ENCODE measurements at places on chromosomes 12 and 14.
A peak's percentile ranks its signal among the peaks of the same experiment; 100 is the strongest.

GRCh38 chr14:61652526-61653262, 42.6 kb upstream of the HIF1A start:
- DNase-seq: no peak

DNA sequence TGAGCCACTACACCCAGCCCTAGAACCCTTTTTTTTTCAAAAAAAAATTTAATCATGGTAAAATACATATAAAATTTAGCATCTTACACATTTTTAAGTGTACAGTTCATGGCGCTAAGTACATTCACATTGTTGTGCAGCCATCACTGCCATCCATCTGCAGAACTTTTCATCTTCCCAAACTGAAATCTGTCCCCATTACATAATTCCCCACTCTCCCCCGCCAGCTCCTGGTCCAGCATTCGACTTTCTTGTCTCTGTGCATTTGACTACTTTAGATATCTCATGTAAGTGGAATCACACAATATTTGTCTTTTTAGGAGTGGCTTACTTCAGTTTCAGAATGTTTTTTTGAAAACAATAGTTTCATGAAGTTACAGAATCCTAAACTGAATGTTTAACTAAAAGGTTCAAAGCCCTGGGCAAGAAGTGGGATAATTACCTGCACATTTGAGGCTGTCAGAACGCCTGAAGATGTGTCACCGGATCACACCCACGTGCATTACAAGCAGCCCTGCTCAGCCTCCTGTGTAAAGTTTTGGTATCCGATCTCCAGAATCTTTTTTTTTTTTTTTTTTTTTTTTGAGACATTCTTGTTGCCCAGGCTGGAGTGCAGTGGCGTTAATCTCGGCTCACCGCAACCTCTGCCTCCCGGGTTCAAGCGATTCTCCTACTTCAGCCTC, 12.7 kb downstream of the EML1 start:
- no peak for DNase-seq

DNA sequence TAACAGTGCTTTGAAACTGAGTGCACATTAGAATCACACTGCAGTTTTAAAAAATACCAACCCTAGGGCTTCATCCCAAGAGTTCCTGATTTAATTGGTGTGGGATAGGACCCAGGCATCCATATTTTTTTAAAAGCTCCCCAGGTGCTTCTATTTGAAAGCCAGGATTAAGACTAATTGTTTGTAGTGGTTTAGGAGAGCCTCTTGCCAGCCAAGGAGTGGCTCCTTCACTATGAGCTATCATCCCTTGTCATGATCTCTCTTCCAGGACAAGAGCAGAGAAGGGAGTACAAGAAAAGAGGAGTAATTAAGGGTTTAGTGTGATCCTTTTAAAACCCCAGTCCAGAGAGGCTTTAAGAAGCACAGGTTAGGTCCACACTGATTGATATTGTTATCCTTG, 178.0 kb downstream of the CAND1 start:
- DNase-seq: no peak

DNA sequence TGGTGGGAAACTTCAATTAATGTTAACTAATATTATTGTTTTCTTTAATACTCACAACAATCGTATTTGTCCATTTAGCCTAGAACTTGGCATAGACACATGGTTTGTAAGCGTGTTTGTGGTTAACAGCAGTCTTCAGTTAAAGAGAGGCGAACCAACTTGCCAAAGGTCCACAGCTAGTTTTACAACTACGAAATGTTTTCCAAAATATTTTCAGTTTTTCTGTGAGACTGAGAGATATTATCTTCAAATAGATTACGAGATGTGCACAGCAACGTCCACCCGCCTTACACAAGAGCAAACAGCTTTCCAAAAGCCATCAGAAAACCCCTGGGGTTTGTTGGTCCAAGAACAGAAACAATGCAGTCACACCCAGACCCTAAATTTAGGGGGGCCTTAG, 58.6 kb upstream of the RASSF3 start:
- DNase-seq: no peak

DNA sequence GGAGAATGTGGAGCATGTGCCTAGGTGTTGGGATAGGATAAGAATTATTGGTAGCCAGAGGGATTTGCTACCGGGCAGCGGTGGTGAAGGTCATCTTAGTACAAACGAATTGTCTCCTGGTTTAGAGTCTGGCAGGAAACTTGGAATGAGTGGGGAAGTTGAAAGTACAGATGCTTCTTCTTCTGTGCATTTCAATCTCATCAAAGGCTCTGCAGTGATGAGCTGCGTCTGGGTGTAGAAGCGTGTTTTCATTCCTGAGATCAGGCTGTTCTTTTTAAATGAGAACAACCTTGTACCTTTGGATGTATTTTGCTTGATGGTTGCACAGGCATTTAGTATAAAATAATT, 2.1 kb downstream of the WNK1 start:
- DNase-seq: no peak

DNA sequence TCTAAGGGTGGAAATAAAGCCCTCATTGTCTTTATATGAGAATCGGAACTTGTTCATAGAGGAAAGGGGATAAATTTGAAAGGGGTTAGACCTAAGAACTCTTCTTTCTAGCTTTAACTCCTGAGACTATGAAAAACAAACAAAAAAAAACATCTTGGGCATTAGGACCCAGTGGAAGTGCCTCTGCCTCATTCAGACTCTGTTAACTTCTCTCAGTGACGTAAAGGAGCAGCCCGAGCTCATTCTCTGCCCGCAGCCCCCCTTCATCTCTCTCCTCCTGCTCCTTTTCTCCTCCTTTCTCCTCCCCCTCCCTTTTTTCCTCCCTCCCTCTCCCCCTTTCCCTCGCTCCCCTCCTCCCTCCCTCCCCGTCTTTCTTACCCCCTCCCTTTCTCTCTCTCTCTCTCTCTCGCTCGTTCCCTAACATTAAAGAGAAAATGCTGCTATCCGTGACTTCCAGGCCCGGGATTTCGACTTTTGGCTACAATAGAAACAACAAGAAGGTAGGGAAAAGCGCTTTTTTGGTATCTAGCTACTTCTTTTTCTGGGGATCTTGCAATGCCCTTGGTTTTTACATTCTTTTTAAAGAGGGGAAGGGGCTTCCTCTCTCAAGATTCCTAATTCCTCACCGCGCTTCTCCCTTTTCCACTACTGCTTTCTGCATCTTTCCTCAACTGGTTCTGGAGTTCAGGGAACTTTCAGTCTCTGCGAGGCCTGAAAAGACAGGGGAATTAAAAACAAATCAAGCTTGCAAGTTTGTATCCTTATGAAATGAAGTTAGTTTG, at the start of gene RBMS2:
RBMS2 (plus strand) TSS at position 231 of the 782 bp plus-strand sequence; CDS start at position 435, 204 bp downstream.
- no peak for DNase-seq

GRCh38 chr12:79850610-79851299, 84.1 kb downstream of the PPP1R12A start:
- DNase-seq: no peak

DNA sequence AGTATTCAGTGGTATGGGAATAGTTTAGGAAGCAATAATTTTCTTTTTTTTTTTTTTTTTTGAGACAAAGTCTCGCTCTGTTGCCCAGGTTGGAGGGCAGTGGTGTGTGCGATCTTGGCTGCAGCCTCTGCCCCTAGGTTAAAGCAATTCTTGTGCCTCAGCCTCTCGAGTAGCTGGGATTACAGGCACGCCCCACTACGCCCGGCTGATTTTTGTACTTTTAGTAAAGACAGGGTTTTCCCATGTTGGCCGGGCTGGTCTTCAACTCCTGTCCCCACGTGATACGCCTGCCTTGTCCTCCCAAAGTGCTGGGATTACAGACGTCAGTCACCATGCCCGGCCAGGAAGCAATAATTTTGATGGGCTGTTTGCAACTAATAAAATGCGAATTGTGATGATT, 62.1 kb downstream of the ATG14 start:
- no peak for DNase-seq

GRCh38 chr12:11863988-11864387, 206.8 kb upstream of the BCL2L14 start:
- no peak for DNase-seq

GRCh38 chr14:38593476-38593875, 337.6 kb upstream of the CLEC14A start:
- DNase-seq: no peak

DNA sequence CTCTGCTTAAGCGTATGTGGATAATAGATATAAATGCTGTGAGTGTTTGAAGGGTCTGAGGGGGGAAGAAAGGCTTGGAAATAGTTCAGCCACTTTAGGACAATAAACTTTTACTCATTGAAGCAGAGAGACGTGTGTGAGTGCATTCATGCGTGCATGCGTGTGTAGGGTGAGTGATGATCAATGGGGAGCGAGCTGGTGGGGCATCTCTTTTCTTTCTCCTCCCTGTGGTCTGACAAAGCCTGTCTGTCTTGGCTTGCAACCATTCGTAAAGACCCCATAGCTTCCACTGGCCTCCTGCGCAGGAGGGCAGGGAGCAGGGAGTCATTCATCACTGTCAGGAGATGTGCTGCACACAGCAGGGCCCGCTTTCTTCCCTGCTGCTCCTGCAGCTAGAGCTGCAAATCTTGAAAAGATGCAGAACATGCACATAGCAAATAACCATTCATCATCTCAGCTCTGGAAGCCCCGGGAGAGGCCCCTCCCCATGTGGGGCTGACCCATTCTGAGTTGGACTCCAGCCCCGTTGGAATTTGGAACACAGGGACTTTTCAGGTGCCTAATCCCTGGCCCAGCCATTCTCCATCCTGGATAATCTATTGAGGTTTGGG, 223.2 kb downstream of the PPM1H start:
- no peak for DNase-seq

DNA sequence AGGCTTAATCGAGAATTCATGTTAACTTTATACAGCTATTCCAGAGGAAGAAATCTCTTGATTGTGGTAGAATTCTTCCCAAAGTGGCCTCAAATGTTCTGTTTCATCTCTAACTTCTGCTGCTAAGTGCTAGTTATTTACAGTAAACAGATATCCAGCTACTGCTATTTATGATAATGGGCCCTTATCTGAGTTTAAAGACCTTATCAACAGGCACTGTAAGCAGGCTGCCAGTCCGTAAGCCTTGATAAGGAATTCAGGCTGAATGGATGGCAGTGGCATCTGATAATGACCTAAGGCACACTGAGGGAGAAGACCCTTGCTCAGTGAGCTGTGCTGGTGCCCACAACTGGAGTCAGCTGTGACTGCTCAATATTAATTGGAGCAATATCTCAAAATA, 59.0 kb downstream of the PAX9 start:
- DNase-seq: no peak

GRCh38 chr14:21913759-21914158, 240.1 kb upstream of the OR4E1 start:
- no peak for DNase-seq

DNA sequence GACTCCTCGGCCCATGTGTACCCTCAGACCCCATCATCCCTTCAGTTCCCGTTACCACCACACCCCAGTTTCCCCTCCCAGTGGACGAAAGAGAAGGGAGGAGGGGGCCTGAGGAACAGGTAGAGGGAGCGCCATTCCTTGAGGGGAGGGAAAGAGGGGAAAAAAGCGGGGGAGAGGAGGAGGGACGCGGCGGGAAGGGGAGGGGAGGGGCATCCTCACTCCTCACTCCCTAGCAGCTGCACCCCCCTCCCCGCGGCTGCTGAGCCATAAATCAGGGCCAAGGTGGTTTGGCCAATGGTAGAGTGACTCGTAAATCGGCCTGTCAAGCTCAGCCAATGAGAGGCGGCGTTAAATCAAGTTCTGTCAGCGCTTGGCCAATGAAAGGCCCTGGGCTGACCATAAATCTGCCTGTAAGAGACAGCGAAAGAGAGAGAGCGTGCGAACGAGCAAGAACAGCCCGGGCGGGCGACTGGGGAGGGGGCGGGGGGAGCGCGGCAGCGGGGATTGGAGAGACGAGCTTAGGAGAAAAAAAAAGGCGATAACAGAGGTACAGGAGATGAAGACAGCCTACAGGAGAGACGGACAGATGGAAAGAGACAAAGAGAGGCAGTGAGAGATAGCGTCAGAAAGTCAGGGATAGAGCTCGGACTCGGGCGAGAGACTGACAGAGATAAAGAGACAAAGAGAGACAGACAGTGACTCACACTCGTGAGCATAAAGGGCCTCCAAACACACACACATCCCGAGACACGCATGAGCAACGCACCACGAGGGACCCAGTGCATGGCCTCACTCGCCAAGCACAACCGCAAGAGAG, 5.1 kb downstream of the GPR84 start:
- DNase-seq: peak; percentile 55

GRCh38 chr12:51788876-51789275, 59.6 kb downstream of the FIGNL2 start:
- no peak for DNase-seq

DNA sequence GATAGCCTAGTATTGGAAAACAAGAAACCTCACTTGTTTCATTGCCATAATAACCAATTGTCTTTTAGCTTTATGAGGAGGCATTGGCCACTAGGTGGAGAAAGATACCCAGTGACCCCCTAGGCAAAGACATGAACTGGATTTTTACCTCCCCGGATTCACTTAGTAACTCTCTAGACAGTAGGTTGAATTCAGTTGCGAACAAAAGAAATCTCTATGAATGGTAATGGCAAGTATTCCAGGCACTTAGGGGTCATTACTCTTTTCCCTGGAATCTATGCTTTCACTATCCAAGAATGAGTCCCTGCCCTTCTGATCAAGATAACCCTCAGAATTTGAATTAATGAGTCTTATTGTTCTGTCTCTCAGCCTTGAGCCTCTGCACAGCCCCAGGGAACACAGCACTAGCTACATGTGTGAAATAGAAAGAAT, 29.5 kb upstream of the RHOJ start:
- no peak for DNase-seq

DNA sequence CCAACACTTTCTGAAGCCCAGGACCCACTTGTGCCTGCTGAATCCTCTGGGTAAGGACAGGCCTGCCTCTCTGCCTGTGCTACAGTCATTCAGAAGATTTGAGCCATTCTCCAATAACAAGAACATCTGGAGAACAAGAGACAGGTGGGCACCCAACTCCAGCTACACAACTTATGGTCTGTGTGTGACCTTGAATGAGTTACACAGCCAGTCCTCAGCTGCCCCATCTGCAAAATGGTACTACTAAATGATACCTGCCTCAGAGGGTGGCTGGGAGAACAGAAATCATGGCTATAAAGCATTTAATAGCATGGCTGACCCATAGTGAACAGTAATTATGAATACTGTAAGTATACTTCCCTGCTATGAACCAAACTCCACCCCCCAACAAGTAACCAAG, 4.2 kb downstream of the CKAP4 start:
- DNase-seq: no peak

DNA sequence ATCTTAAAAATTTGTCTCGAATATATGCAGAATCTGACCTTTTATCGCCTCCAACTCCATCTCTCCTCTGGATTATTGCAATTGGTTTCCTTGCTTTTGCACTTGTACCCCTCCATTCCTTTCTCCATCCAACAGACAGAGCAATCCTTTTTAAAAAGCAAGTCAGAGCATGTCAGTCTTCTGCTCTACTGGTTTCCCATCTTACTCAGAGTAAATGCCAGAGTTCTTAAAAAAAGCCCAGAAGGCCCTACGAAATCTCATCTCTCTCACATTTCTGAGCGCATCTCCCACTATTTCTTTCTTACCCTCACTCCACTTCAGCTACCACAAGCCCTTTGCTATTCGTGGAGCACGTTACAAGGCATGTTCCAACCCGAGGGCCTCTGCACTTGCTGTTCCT, 236.9 kb upstream of the DDHD1 start:
- no peak for DNase-seq

GRCh38 chr12:118840399-118840798, 140.9 kb upstream of the SRRM4 start:
- DNase-seq: no peak

GRCh38 chr12:72089678-72090077, 151.0 kb downstream of the TPH2 start:
- DNase-seq: no peak

All from stimulated activated CD8-positive, alpha-beta memory T cell treated with anti-CD3 and anti-CD28 coated beads, Interleukin-15, amount 100 ng/mL, for 24 hours (primary cell).